ENCODE measurements at places on chromosomes 4 and X.

- DNase-seq: no peak
These were observed 1848.5 kb upstream of the TENM3 start for GRCh38 chr4:180394730-180395129.

GRCh38 chr4:16685536-16685935, 212.9 kb downstream of the LDB2 start:
- DNase-seq: no peak

GRCh38 chrX:117996918-117997480, 119.6 kb downstream of the KLHL13 start:
- DNase-seq: no peak

- no peak for DNase-seq
These were observed 19.1 kb upstream of the SETD7 start for GRCh38 chr4:139575072-139575471.

GRCh38 chr4:167715176-167715575, 377.2 kb upstream of the ANXA10 start:
- DNase-seq: no peak

- DNase-seq: no peak
These were observed 3.3 kb downstream of the TMEM47 start for GRCh38 chrX:34653811-34654210.

DNA sequence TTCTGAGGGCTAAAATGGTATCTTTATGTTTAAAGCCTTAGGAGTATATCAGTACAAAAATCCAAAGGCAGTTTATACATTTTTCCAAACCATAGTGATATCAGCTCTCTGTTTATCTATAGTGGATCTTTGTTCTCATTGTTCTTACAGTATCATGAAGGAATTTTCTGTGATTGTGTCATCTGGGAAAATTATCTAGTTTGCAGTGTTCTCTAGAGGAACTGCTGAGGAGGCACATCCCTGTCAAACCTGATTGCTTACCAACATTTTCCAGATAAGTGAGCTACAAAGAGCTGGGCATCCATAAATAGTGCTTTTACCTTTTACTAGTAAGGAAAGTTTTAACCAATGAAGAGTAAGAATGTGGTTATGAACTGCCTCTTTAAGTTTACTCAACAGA, 44.9 kb upstream of the SLC25A31 start:
- no peak for DNase-seq

- DNase-seq: no peak
These were observed 615.6 kb downstream of the CENPC start for GRCh38 chr4:66929748-66930147.

DNA sequence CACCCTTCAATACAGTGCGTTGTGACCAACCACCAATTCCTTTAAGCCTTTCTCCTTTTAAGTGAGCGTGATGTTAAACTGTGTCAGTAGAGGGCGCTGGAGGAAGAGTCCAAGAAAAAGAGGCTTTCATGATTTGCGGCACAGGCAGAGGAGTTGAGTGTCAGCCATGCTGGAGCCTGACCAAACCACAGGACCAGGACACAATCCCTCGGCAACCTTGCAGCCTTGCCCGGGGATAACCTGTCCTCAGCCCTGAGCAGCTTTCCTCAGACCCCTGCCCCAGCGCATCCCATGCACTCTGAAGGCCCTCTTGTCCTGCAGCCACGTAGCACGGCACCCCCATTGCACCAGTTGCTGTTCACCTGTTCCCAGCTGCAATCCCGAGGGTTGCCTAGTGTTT, 53.5 kb upstream of the SMIM31 start:
- DNase-seq: no peak

GRCh38 chr4:105014635-105015034, 132.0 kb upstream of the TET2 start:
- no peak for DNase-seq

DNA sequence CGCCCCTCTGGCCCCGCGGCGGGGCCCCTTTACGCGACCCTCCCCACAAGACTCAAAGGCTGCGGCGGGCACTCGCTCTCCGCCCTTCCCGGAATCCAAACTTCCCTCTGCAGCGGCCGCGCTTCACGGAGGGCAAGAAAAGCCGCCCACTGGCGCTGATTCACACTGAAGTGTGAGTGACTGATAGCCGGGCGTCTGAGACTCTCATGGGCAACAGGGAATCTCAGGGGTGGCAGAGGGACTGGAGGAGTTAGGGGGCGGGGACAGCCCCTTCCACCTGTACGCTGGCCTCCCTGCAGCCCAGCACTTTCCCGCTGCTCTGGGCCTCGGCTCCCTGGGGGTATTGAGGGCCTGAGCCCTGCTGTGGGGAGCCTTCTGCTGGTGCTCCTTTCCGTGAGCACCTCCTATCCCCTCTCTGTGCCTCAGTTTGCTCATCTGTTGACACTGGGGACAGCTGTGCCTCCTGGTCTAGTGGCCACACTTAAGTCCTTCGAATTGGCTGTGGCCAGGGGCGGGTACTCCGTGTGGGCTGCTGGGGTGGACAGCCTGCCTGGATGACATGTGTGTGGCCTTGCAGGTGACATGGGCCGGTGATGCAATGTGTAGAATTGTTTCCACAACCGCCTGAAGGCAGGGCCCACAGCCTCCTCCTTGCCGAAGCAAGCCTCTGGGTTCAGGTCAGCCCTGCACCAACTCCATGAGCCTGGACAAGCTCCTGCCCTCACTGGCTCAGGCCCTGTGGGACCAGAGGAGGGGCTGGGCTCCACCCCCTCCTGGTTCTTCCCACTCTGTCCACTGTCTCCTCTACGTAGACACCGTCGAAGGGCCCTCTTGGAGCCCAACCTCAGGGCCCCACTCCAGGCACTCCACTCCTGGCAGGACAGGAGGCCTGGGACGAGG, 951 bp downstream of the SH3BP2 start:
- DNase-seq: no peak

GRCh38 chrX:2901367-2902036, 27.6 kb downstream of the ARSD start:
- no peak for DNase-seq

- no peak for DNase-seq
These were observed 71.6 kb downstream of the MAML3 start for GRCh38 chr4:140082391-140082755.

DNA sequence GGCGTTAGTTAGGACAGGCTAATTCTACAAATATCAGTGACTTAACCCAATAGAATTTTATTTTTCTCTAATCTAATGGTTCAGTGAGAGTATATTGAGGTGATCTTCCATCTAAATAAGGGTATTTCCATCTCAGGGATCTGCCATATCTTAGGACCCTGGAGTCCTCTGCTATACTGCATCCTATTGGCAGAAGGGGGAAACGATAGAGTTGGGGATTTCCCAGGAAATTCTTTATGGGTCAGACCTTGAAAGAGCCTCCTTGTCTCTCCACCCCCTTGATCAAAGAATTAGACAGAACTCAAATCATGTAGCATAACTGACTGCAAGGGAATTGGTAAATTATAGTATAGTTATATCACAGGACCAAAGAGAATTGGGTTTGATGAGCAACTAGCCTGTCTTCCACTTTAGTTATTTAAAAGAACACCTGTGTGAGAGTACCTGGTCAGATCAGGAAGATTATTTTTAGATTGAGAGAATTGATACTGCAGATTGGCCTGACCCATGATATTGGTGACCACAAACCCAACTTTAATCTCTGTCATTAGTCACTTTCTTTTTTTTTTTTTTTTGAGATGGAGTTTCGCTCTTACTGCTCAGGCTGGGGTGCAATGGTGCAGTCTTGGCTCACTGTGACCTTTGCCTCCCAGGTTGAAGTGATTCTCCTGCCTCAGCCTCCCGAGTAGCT, 25.6 kb downstream of the SMARCA5 start:
- no peak for DNase-seq

- DNase-seq: no peak
These were observed 490.2 kb upstream of the BOD1L1 start for GRCh38 chr4:14117575-14118238.

DNA sequence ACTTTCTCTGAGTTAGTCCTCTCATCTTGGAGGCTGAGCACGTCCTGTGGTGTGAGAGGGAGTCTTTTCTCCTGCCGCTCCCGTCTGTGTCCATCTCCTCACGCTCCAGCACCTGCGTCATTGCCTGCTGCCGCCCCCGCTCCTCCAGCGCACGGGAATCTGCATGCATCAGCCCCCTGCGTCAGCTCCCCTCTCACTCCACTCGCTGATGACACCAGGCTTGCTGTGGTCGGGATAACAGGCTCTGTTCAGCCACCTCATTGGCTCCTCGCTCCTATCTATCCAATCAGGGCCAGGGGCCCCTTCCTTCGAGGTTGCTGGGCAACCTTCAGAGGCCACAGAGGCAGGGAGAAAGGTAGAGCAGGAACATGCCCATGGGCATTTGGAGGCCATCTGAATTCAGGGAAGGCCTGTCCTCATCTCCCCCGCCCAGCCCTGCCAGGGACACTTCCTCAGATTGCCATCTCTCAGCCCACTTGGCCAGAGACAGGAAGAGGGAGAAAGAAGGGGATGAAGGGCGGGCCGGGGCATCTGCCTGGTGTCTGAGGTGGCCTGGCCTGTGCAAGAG, 9.3 kb downstream of the ZNF185 start:
- no peak for DNase-seq

GRCh38 chrX:39576041-39576872, 521.5 kb downstream of the BCOR start:
- DNase-seq: no peak

GRCh38 chr4:7786517-7786916, 153.1 kb downstream of the AFAP1 start:
- DNase-seq: no peak

- no peak for DNase-seq
These were observed 387.3 kb downstream of the SPRY1 start for GRCh38 chr4:123783921-123784320.

DNA sequence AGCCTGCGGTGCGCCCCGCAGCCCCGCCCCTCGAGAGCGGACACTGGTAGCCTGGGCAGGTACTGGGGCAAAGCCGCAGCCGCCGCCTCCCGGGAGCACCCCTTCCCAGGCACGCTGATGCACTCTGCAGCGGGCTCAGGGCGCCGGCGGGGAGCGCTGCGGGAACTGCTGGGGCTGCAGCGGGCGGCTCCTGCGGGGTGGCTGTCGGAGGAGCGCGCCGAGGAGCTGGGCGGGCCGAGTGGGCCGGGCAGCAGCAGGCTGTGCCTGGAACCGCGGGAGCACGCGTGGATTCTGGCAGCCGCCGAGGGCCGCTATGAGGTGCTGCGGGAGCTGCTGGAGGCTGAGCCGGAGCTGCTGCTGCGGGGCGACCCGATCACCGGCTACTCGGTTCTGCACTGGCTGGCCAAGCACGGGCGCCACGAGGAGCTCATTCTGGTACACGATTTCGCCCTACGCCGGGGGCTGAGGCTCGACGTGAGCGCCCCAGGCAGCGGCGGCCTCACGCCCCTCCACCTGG, 401 bp downstream of the SOWAHD start:
- no peak for DNase-seq

GRCh38 chr4:139814323-139815015, 148.8 kb downstream of the MGST2 start:
- DNase-seq: no peak

DNA sequence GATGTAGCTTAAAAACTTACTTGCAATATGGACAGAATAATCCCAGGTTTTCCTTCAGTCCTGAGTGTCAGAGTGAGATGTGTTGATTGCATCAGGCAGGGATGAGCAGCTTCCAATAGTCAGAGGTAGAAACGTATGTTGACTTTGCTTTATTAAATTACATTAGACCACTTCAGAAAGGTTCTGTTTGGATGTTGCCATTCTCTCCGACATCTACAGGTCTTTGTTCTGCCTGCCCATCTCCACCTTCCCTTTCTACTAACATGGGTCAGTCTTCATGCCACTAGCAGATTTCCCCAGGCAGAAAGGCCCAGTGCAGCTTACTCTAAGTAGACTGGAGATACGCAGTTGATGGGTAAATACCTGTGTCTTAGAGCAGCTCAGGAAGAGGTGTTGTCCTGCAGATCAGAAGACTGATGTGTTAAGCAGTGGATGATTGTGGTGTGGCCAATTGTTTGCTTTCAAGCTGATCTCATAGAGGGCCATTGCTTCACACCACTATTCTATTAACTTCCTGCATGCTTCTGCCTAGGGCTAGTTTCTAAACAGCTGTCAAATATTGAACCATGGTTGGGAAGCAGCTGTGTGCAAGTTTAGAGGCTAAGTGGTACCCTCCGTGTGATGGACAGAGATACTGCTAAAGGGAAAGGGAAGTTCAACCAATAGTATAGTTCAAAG, 1.8 kb downstream of the FRMPD4 start:
- DNase-seq: no peak

DNA sequence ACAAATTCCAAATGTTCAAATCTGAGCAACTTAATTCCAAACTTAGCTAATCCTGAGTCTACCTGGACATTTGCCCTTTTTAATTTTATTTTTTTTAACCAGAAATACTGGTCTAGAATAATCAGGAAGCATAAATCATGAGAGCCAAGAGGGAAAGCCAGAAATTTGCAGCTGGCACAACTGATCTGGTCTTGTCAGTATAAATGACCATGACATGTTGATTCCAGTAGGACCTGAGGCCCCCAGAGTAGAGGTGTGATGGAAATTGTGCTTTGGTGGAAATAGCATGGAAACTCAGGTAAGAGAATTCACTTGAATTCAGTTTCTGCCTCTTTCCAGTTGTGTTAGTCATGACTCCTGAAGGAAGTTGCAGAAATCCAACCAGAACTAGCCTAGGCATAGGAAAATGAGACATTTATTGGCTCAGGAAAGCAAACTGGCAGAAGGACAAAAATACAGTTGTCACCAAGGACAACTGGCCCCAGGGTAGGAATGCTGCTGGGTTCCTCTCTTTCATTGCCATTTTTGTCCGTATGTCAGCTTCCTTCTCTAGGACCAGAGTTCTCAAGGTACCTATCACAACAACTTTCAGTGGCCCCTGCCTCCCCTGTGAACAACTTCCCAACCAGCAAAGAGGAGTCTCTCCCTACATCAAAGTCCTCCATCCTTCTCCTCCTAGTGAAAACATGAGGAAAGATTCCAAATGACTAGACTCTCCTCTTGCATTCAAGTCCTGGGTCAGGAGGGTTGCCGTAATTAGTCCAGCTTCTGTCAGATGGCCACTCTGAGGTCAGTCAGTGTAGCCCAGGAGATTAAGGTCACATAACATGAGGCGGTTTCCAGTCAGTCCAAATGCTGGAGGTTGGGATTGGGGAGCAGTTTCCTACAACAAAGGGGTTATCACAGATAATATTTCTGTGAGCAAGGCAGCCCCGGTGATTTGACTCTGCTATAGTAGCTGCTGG, 29.3 kb upstream of the MYOZ2 start:
- no peak for DNase-seq

DNA sequence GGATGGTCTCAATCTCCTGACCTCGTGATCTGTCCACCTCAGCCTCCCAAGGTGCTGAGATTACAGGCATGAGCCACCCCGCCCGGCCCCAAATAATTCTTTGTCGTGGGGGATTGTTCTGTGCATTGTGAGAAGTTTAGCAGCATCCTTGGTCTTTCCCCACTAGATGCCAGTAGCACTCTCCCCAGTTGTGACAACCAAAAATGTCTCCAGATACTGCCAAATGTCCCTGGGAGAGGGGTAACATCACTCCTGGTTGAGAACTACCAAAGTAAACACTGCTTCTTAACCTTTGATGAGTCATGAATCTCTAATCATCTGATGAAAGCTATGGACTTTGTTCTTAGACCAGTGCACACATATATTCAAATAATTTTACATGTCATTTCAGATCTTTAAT, 90.7 kb upstream of the BRS3 start:
- no peak for DNase-seq
